CD4-positive, alpha-beta T cell treated with Interleukin-4 for 1 hour (primary cell): ENCODE measurements at places on chromosomes 3 and 15.

DNA sequence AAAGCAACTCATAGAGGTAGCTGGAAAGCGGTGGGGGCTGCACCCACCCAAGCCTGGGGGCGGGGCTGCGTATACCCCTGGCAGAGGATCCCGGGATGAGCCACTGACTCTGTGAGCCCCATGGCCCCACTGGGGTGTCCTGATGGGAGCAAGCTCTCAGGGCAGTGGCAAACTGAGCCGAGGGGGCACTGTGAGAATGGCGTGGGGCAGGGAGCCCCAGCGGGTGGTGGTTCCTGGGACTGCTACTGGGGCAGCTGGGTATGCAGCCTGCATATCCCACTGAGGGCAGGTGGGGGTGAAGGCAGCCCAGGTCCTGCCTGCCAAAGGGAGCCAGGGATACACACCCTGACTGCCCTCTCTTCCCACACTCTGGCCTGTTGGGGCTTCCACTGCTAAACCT, 59.4 kb downstream of the DNAJB8 start:
- DNase-seq: no peak

DNA sequence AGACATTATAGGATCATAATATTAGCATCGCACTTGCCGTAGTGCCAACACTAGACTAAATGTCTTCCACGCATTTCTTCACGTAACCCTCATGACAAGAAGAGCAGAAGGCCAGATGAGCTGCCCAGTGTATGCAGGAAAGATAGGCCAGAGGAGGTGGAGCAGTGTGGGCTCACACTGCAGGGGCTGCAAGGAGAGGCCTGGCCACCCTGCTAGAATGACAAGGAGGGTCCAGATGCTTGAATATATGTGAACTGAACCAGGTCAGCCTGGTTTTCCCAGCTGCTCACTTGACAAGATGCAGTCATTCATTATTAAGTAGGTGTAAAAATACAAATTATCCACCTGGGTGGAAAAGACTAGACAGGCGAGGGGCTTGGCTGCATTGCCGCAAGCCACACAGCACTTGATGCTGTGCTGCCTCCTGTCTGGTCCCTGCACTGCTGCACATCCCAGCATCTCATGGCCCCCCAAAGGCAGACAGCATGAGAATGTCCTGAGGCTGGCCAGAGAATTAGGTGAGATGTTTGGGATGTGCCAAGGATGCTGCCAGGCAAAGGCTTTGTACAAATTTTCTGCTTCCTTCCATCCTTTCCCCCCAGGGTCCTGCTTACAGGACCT, 115.2 kb downstream of the NTRK3 start:
- DNase-seq: no peak

GRCh38 chr3:181761906-181762305, 50.2 kb downstream of the SOX2 start:
- no peak for DNase-seq

DNA sequence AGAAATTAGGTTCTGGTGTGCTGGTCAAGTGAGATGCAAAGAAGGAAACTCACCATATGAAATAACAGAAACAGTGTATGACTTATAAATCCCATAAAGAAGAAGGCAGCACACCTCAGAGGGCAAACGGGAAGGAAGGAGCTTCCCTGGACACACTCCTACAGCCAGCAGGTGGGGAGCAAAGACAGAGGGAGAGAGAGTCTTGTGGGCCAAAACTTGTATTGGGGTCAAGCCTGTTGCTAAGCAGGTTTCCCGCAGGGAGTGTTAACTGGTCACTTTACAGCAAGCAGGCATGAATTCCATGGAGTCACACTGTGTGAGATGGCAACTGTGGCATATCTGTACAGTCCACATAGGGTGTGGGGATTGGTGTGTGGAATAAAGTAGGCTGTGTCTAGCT, 222.9 kb upstream of the NDN start:
- DNase-seq: no peak

DNA sequence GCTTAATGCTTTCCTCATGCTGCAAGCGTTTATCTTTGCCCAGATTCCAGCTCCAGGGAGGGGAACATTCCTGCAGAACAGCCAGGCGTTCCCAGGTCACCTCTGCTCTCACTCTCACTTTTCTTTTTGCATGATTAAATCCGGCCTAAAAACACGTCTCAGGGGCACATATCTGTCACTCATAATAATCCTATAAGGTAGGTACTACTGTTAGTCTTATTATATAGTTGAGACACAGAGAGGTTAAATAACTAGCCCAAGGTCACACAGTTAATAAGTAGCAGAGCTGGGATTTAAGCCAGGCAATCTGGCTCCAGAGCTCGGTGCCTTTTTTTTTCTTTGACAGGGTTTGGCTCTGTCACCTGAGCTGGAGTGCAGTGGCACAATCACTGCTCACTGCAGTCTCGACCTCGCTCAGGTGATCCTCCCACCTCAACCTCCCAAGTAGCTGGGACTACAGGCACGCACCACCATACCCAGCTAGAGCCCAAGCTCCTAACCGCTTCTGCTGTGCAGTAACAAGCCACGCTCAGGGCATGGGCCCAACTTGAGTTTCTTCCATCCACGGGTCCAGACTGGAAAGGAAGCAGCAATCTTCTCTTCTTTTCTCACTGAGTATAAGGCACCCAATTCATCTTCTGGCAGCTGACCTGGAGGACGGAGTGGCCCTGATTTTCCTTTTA, 96.5 kb downstream of the LIPC start:
- no peak for DNase-seq

DNA sequence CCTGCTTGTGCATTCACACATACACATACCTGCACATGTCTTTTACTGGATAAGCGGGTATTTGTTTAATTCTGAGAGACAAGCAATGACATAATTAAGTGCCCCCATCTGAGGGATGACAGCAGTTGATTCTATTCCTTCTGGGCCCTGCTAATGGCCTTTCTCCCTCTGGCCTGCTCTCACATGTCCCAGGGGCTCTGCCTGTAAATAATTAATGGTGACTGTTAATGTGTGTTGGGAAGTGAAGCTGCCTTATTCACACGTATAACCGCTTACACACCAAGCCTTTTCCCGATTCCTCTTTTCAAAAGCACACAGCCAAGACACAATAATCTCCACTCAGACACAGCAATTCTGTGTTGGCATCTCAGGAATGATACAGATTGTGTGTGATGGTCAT, 47.8 kb downstream of the LRRK1 start:
- no peak for DNase-seq

DNA sequence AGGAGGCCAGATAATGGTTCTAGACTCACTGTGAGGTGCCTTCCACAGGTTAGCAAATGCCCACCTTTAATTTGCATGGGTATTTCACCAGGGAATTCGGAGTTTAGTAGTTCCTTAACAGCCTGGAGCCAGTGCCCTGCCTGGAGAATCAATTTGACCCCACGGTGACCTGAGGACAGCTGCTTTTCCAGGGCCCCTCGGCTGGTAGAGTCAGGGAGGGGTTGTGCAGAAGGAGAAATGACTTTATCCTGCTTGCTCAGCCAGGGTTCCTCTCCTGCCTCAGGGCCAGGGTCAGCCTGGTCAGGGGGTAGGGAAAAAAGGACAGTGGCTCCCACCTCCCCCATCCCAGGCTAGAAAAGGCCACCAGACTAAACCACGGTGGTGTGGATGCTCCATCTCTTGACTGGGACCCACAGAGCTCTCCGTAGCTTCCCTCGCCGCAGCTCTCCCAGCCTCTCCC, 12.0 kb downstream of the DLL4 start:
- DNase-seq: no peak

- peak; percentile 63 for DNase-seq
Measured at GRCh38 chr3:141913150-141913811, 36.8 kb downstream of the ATP1B3 start.

- no peak for DNase-seq
Measured at GRCh38 chr3:78888635-78889034, 879.2 kb downstream of the ROBO1 start.
